ENCODE measurements at places on chromosomes 12 and 14.

GRCh38 chr12:1006255-1006654 lies 15.2 kb downstream of the ERC1 start:
- DNase-seq: no peak

- peak; percentile 57 for DNase-seq
Measured at GRCh38 chr12:100127766-100128511, 14.7 kb downstream of the BLTP3B start.

DNA sequence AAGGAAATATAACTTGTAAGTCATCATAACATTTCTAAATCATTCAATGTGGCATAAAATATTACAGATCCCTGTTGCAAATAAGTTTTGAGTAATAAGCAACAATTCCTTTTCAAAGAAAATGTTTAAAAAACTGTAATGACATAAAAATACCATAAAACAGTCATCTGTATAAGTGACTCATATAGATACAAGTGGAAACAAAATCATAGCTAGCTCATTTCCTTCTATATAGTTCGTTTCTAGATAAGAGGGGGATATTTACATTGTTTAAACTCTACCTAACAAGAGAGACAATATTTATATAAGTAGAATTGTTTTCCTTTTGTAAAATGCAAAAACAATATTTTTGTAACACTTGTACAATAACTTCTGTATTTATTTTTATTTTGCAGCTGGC lies 148.9 kb downstream of the GRIP1 start:
- DNase-seq: no peak

- DNase-seq: no peak
Measured at GRCh38 chr12:13452955-13453570, 256.5 kb downstream of the EMP1 start.

DNA sequence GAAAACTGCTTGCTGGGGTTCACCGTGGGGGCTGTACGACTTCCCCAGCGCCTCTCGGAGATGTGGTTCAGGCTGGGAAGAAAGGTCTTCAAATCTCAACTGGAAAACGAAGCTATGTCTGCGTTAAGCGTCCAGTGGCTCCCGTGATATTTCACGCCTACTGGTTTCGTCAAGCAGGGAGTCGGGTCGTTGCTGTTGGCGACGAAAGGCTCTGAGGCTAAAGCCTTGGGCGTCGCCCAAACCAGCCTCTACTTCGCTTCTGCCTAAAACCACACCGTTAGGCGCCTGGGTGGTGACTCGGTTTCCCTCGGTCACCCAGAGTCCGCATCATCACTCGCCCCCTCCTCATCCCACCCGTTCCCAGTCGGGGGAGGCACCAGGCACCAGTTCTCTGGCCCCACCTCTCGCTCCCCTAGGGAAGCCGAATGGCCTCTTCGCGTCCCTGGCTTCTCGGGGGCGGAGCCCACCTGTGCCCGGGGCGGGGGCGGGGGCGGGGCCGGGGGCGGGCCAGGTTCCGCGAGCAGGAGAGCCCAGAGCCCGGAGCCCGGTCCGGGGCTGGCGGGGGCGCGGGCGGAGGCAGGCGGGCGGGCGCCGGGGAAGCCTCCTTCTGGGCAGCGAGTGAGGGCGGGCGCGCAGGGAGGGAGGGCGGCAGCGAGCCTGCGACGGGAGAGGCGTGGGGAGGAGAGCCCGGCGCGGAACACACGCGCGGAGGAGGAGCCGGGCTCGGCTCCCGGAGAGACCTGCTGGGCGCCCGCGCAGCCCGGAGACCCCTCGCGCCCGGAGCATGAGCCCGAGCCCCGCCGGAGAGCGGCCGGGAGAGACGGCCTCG lies at the start of gene B4GALNT3:
Gene B4GALNT3 (plus strand): TSS at position 510 of the 829 bp plus-strand sequence. CDS start 438 bp downstream, outside the sequence.
- no peak for DNase-seq

Data from HS-5 (cell line).